ENCODE measurements at places on chromosomes 3 and 15. TPM values are rescaled to one million over a fixed set of nuclear protein-coding genes. Genes with fewer than 3 reads are reported as not detected.

DNA sequence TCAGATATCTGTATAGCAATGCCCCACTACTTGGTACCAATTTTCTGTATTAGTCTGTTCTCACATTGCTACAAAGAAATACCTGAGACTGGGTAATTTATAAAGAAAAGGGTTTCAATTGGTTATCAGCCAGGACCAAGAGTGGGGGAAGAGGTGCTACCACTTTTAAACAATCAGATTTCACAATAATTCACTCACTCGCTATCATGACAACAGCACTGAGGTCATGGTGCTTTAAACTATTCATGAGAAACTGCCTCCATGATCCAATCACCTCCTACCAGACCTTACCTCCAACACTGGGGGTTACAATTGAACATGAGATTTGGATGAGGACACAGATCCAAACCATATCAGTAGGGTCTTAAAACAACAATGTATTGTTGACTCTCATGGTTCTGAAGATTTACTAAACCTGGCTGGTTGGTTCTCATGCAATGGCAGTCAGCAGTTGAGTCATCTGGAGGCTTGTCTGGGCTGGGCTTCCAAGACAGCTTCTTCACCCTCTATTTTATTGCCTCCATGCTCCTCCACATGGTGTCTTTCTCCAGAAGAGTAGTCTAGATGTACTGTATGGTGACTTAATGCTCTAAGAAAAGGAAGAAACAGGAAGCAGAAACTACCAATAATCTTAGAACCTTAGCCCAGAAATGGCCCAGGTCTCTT is 21.2 kb upstream of the TM4SF4 start:
- no peaks in the 10 kb centered on the region for H3K27me3 ChIP-seq
- peaks cover 4% of the 10 kb centered on the region for H3K4me1 ChIP-seq
- no peak for DNase-seq
- H3K27ac ChIP-seq = no peak overlapping the region

- H3K4me1 ChIP-seq = peaks cover 9% of the 10 kb centered on the region
- DNase-seq = no peak
- H3K4me3 ChIP-seq = no peak overlapping the region
Measured at GRCh38 chr3:177978946-177979345, 557.3 kb upstream of the KCNMB2 start.

- H3K27ac ChIP-seq = no peak overlapping the region
- DNase-seq = no peak
- no peak overlapping the region for H3K4me3 ChIP-seq
- no peaks in the 10 kb centered on the region for H3K27me3 ChIP-seq
Measured at GRCh38 chr15:31975830-31976229, 54.5 kb upstream of the CHRNA7 start.

GRCh38 chr15:68888419-68888818 is 41.9 kb upstream of the SPESP1 start:
- peaks cover 3% of the 10 kb centered on the region for H3K27me3 ChIP-seq
- H3K4me3 ChIP-seq = no peak overlapping the region
- H3K36me3 ChIP-seq = no peaks in the 10 kb centered on the region

DNA sequence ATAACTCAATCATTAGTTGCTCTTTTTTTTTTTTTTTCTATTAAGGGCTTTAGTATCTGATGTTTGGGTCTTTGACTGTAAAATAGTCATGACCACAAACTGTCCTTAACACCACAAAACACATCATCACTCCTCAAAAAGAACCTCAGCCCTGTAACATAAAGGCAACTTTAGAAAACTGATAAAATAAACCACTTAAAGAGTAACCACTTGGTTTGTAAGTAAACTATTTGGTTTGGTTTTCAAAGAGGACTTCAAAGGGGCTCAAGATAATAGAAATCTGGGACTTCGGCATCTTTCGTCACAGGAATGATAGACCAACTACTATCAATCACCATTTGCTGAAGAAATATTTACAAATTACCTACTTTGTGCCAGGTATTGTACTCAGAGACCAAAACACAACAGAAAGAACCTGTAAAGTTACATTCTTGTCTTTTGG is 167.8 kb downstream of the FOXP1 start:
- no peaks in the 10 kb centered on the region for H3K27me3 ChIP-seq
- DNase-seq = no peak
- H3K4me3 ChIP-seq = no peak overlapping the region
- no peaks in the 10 kb centered on the region for H3K4me1 ChIP-seq
- no peak overlapping the region for H3K27ac ChIP-seq

GRCh38 chr3:134494495-134494894 is 8.6 kb downstream of the CEP63 start:
- H3K27ac ChIP-seq = no peak overlapping the region
- H3K4me1 ChIP-seq = no peaks in the 10 kb centered on the region

GRCh38 chr3:122377975-122378374 is 5.1 kb downstream of the MIX23 start:
- H3K36me3 ChIP-seq = no peaks in the 10 kb centered on the region
- H3K4me3 ChIP-seq = no peak overlapping the region
- DNase-seq = no peak

- DNase-seq = no peak
- no peak overlapping the region for H3K4me3 ChIP-seq
- no peaks in the 10 kb centered on the region for H3K36me3 ChIP-seq
Measured at GRCh38 chr3:13611221-13611620, 62.3 kb downstream of the FBLN2 start.

- no peak overlapping the region for H3K4me3 ChIP-seq
- H3K27me3 ChIP-seq = no peaks in the 10 kb centered on the region
- no peaks in the 10 kb centered on the region for H3K4me1 ChIP-seq
- H3K36me3 ChIP-seq = no peaks in the 10 kb centered on the region
Measured at GRCh38 chr3:195238586-195239118, 32.3 kb downstream of the XXYLT1 start.

GRCh38 chr3:76267851-76268380 is 482.6 kb upstream of the ZNF717 start:
- no peaks in the 10 kb centered on the region for H3K36me3 ChIP-seq
- no peak overlapping the region for H3K27ac ChIP-seq
- DNase-seq = peak; percentile 85
- no peak overlapping the region for H3K4me3 ChIP-seq

- H3K4me3 ChIP-seq = no peak overlapping the region
- no peak overlapping the region for H3K27ac ChIP-seq
- peaks cover 32% of the 10 kb centered on the region for H3K4me1 ChIP-seq
Measured at GRCh38 chr15:67093504-67093862, 28.1 kb downstream of the SMAD3 start.

DNA sequence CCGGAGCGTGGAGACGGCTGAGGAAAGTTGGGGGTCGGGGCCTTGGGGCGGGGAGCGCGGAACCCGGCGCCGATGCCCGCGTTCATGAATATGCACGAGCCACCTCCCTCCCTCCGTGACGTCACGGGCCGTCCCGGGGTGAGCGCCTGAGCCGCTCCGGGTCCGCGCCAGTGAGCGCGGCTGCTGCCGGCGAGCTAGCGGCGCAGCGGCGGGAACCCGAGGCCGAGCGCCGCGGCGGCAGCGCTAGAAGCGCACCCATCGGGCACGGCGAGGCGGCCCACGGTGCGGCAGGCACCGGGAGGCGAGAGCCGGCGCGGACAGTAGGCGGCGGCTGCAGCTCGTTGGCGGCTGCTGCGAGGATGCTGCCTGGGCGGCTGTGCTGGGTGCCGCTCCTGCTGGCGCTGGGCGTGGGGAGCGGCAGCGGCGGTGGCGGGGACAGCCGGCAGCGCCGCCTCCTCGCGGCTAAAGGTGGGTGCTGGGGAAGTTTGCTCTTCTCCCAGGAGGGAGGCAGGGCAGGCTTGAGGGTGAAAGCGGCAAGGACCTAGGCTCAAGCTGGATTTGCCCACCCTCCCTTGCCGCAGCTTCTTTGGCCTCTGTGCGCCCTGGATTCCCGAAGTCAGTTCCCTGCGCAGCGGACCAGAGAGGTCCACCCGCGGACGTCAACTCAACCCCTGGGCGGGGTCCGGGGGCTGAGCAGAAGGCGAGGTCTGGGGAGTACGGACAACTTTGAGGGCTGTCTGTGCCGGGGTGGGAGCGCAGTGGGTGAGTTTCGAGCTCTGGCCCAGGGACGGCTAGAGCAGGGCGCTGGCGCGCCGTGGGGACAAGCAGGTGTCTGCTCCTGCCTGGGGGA is at the start of gene CLSTN2:
Gene CLSTN2 (plus strand): TSS at position 170 of the 850 bp plus-strand sequence.
- no peak within 1 kb of the TSS for H3K27ac ChIP-seq
- peaks cover 8% of the 10 kb centered on the region for H3K4me1 ChIP-seq
- H3K36me3 ChIP-seq = no peaks in the 10 kb centered on the region
- peak within 1 kb of the TSS; percentile 43 for H3K4me3 ChIP-seq
- peaks cover 43% of the 10 kb centered on the region for H3K27me3 ChIP-seq

DNA sequence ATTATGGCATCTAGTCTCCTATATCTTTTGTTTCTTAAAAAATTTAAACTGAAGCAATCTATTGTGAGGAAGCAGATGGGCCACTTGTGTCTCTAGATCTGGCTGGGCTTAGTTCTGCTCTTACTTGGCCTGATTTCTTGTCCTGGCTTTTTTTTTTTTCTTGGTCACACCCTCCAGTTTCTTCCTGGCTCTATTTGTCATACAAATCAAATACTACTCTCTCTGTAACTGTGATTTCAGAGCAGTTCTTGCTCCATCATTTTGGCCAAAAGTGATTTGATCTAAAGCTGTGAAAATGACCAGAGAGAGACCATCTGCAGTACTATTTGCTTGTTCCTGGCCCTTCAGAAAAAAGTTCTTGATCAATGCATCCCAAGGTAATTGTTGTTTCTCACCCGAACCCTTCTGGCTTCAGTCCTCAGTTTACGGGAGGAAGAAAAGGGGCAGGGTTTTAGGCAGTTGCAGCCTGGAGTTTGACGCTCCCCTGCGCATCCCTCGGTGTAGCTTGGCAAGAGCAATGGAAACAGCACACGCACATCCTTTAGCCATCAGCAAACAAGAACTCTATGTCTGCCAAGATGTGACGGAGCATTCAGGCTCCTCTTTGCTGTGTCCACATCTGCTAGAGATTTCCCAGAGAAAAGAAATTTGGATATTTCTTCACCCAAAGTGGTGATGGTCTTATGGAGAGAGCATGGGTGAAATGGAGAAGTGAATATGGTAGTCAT is 31.6 kb downstream of the CHST2 start:
- no peaks in the 10 kb centered on the region for H3K4me1 ChIP-seq
- H3K36me3 ChIP-seq = no peaks in the 10 kb centered on the region
- no peaks in the 10 kb centered on the region for H3K27me3 ChIP-seq
- DNase-seq = peak; percentile 37

DNA sequence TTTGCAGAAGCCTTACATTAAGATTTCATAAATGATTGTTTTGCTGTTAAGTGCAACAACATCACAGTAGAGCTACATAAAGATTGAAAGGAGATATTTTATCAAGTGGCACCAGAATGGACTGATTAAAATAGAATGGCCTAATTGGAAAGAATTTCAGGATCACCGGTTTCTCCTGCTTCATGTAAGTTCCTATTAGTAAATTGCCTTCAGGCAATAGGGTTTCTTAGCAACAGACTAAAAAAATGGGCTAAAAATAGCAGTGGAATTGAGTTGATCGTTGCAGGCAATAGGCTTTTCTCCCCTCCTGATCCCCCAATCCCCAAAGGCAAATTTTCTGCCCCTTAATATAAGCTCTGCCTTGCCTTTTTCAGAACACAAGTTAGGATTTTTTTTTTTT is 917 bp downstream of the LNP1 start:
- peak; percentile 44 for DNase-seq
- peak overlapping the region; percentile 86 for H3K27ac ChIP-seq
- no peaks in the 10 kb centered on the region for H3K27me3 ChIP-seq
- H3K36me3 ChIP-seq = no peaks in the 10 kb centered on the region
- H3K4me1 ChIP-seq = no peaks in the 10 kb centered on the region
- H3K4me3 ChIP-seq = peak overlapping the region; percentile 88

DNA sequence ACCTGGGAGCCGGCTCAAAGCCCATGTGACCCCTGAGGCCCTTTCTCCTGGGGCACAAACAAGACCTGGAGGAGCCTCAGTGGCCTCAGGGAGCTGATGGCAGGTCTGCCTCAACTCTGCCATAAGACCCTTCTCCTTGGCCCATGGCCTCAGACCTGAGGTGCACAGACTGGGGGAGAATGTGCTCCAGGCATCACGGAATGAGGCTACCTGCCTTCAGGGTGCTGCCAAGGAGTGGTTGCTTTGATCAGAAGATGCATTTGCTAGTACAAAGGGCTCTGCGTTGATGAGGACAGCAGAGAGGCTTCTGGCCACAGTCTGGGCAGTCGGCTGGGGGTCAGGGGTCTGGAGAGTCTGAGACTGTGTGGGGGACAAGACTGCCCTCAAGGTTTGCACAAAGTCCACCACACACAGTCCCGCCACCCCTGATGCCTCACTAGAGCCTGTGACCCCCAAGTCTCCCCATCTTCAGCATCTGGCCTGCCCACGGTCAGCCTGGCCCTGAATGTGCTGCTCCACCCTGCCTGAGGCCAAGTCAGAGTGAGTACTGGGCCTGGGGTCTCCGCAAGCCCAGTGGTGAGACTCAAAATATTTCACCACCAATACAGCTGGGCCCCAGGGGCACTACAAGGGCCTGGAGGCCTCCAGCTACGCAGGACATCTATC is 26.6 kb downstream of the ALDH1L1 start:
- DNase-seq = no peak
- no peak overlapping the region for H3K4me3 ChIP-seq
- H3K4me1 ChIP-seq = no peaks in the 10 kb centered on the region
- H3K27ac ChIP-seq = no peak overlapping the region

DNA sequence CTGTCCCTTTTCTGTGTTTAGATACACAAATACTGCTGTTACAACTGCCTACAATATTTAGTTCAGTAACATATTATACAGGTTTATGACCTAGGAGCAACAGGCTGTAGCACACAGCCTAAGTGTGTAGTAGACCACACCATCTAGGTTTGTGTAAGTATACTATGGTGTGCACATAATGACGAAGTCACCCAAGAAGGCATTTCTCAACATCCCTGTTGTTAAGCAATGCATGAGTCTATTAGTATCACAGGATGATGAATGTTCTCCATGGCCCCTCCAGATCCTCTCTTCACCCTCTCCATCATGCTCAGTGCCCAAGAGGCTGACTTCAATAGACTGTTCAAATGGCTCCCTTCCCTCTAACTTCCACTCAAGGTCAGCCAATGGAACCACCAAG is 14.6 kb upstream of the SEC62 start:
- H3K27me3 ChIP-seq = no peaks in the 10 kb centered on the region
- H3K27ac ChIP-seq = no peak overlapping the region
- peaks cover 12% of the 10 kb centered on the region for H3K4me1 ChIP-seq
- no peak for DNase-seq
- H3K36me3 ChIP-seq = no peaks in the 10 kb centered on the region
- no peak overlapping the region for H3K4me3 ChIP-seq

- H3K36me3 ChIP-seq = no peaks in the 10 kb centered on the region
- H3K4me3 ChIP-seq = no peak overlapping the region
Measured at GRCh38 chr3:56055951-56056350, 412.3 kb downstream of the ERC2 start.

Gene ISL2
- polyA plus RNA-seq = 2.6 TPM

Gene DUOXA2
- not detected for polyA plus RNA-seq

Gene AQR
- 27.5 TPM for polyA plus RNA-seq

Gene CCR1
- 3.4 TPM for polyA plus RNA-seq

Gene LIPC
- polyA plus RNA-seq = 0.25 TPM

Gene AHSG
- polyA plus RNA-seq = 1.8 TPM

Gene ZPLD1
- 0.22 TPM for polyA plus RNA-seq

Gene SNURF
- 18.3 TPM for polyA plus RNA-seq

Gene XIRP1
- 0.19 TPM for polyA plus RNA-seq
